ENCODE measurements at places on chromosomes 5 and 9. TPM values are rescaled to one million over a fixed set of nuclear protein-coding genes. Genes with fewer than 3 reads are reported as not detected.

The TMEM215 gene
- total RNA-seq = not detected

DNA sequence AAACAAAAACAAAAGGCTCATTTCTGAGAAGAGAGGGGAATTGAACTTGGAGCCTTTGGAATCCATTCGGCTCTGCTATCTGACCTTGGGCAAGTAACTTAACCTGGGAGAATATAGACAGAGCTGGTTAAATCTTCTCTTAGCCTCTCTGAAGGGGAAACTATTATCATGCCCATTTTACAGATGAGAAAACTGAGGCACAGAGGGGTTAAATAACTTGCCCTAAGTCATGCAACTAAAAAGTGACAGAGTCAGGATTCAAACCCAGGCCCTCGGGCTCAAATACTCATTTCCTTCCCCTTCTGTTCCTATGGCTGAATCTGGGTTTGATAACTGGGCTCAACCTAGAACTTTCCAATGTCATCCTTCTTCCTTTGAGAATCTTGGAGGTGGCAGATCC lies 291.3 kb upstream of the MSX2 start:
- DNase-seq = no peak
- H3K27me3 ChIP-seq = no peaks in the 10 kb centered on the region
- H3K4me3 ChIP-seq = no peak overlapping the region
- no peaks in the 10 kb centered on the region for H3K4me1 ChIP-seq

The PRSS3 gene
- total RNA-seq = not detected

The PNPLA7 gene
- 3.8 TPM for total RNA-seq

- no peak overlapping the region for H3K27ac ChIP-seq
- peaks cover 11% of the 10 kb centered on the region for H3K4me1 ChIP-seq
- H3K27me3 ChIP-seq = peaks cover 18% of the 10 kb centered on the region
- H3K4me3 ChIP-seq = no peak overlapping the region
- no peaks in the 10 kb centered on the region for H3K36me3 ChIP-seq
Measured at GRCh38 chr9:97562542-97562941, 61.1 kb downstream of the TMOD1 start.

DNA sequence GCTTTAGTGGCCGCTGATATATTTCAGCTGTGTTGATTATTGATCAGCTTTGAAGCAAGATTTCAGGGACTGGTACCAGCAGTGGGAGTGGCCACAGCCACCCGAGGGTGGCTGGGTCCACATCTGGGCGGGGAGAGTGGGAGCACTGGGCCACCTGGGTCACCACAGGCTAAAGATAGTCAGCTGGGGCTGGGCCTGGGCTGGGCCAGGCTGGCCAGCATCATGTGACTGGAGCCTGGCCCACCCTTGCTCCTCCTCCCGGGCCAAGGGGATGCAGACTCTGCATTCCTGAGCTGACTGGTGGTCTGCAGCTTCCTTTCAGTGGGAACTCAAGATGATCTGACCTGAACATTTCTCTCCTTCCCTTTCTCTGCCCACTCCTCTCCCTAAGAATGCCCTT lies 27.1 kb downstream of the LARP1 start:
- no peak overlapping the region for H3K27ac ChIP-seq
- DNase-seq = no peak
- no peak overlapping the region for H3K4me3 ChIP-seq
- H3K27me3 ChIP-seq = no peaks in the 10 kb centered on the region
- H3K4me1 ChIP-seq = peaks cover 60% of the 10 kb centered on the region

DNA sequence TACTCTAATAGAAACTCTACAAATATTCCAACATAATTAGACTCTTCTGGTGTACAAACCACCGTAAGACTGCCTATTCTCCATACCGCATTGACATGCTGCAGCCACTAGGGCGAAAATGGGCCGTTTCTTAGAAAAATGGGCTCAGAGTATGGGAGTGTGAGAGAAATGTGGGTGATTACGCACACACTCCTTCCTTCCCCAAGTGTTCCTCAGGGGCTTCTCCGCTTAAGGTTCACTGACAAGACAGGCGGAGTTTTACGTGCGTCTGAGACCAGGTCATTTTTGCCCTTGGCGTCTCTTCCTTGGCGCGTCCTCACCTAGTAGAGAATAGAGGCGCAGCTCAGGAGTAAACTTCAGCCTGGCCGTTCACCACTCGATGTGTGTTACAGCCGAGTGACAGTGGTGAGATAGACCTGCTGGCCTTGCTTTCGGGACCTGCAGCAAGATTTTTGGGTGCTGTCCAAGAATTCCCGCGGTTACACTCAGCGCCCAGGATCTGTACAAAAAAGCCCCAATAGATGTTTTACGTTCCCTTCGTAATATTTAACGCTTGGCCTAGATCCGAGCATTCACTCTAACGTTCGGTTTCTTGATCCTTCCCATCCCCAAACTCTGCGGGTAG lies 1.8 kb upstream of the NTRK2 start:
- peaks cover 60% of the 10 kb centered on the region for H3K27me3 ChIP-seq
- H3K36me3 ChIP-seq = no peaks in the 10 kb centered on the region
- H3K4me3 ChIP-seq = peak overlapping the region; percentile 14

DNA sequence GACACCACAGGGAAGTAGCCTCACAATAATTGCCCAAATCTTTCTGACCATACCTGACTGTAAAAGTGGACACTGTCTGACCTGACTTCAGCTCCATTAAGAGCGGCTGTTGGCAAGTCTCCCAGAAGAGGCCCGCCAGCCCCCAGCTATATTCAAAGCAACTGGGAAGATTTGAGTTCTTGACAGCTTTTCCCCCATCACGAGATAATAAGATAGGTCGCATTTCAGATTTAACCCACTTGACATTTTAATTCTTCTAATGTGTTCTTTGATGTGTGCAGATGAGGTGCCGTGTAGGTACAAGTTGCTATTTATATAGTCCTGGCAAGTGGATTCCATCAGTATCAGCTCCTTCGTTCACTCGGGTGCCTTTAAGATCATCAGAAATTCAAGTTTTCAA lies 345.7 kb downstream of the DRD1 start:
- no peaks in the 10 kb centered on the region for H3K36me3 ChIP-seq
- H3K4me3 ChIP-seq = no peak overlapping the region
- H3K4me1 ChIP-seq = no peaks in the 10 kb centered on the region

GRCh38 chr5:88396000-88396535 lies 127.4 kb upstream of the TMEM161B start:
- H3K27ac ChIP-seq = no peak overlapping the region
- no peaks in the 10 kb centered on the region for H3K36me3 ChIP-seq
- no peak for DNase-seq
- no peaks in the 10 kb centered on the region for H3K27me3 ChIP-seq
- peaks cover 2% of the 10 kb centered on the region for H3K4me1 ChIP-seq

The TOR2A gene
- 21.7 TPM for total RNA-seq

DNA sequence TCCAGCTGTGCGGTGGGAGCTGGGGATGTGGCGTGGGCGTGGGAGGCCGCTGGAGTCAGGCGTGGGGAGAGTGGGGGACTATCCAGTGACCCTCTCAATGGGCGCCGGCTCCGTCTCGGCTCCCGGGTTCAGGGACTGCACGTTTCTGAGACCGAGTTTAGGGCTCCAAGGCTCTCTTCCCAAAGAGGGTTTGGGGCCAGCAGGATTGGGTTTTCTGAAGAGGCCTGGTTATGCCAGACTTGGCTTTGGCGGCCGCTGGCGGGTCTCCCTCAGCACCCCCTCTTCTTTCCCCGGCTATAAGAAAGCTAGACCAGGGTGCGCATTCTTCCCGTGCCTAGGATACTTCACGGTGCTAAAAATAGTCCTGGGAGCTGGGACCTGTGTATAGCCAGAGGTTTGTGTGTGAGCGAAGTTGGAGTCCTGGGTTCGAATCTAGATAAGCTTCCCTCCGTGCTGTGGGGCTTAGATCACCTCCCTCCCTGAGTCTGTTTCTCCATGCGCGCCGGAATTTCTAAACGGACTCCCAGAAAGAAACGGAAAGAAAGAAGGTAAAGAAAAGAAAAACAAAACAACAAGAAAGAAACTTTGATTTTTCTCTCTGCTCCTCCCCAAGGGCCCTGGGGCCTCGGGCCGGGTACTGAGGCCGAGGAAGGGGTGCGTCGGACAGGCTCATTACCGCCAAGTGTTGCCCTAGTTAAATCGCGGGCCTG lies 5.0 kb downstream of the HAND1 start:
- H3K36me3 ChIP-seq = peaks cover 5% of the 10 kb centered on the region
- peaks cover 85% of the 10 kb centered on the region for H3K27me3 ChIP-seq
- no peak for DNase-seq
- peaks cover 36% of the 10 kb centered on the region for H3K4me1 ChIP-seq
- H3K4me3 ChIP-seq = no peak overlapping the region

DNA sequence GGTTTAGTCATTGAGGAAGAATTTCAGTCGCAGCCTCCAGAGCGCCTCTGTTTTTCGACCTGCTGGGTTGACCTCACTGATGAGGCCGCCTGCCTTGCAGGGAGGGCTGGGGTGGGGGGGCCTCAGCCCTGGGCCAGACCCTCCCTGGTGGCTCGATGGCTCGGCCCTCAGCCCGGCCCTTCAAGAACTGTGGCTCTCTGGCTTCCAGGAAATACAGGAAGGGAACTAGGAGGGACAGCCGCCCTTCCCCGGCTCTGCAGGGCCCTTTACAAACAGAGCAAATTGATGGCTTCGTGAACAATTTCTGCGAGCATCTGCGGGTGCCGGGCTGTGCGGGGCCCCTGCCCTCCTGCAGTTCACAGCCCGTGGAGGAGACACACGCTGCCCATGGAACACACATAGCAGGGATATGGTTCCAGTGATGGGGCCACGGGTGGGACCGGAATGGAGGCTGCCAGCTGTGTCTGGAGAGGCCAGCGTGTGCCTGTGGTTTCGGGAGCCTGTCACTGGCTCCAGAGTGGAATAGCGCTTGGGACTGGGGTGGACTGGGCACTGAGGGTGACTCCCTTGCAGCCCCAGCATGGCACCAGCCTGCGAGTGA lies 39.6 kb downstream of the COL5A1 start:
- no peaks in the 10 kb centered on the region for H3K36me3 ChIP-seq
- H3K4me1 ChIP-seq = no peaks in the 10 kb centered on the region
- H3K27me3 ChIP-seq = no peaks in the 10 kb centered on the region
- no peak overlapping the region for H3K27ac ChIP-seq
- no peak for DNase-seq
- H3K4me3 ChIP-seq = no peak overlapping the region

DNA sequence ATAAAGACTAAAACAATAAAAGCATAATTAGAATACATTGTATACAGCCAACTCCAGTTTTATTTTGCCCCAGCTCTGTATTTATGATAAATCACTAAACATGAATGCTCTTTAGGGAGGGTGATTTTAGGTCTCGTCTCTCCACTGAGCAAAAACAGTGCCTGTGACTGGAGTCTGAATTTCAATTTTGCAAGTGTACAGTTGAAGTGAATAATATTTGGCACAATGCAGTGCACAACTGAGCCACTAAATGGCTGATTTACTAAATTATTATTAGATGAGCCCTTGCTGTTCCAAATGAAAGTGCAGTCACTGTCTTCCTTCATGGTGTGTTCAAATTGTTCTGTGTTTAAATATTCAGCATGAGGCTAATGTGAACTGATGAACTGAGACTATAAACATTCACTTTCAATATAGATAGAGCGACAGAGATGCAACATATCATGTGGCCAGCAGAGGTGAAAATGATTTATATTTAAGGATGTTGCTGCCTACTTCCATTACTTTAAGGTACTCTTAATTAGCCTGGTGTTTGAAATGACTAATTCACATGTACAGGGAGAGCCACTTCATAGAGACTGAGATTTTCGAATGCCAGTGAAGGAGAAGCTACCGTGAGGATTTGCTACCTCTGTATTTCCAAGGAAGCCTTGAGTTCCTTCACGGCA lies 375.1 kb downstream of the EBF1 start:
- no peak overlapping the region for H3K27ac ChIP-seq
- H3K36me3 ChIP-seq = no peaks in the 10 kb centered on the region
- no peak overlapping the region for H3K4me3 ChIP-seq
- no peaks in the 10 kb centered on the region for H3K4me1 ChIP-seq
- H3K27me3 ChIP-seq = no peaks in the 10 kb centered on the region

- peaks cover 2% of the 10 kb centered on the region for H3K27me3 ChIP-seq
- no peak overlapping the region for H3K27ac ChIP-seq
- H3K36me3 ChIP-seq = no peaks in the 10 kb centered on the region
- H3K4me3 ChIP-seq = no peak overlapping the region
- DNase-seq = no peak
- H3K4me1 ChIP-seq = peaks cover 7% of the 10 kb centered on the region
Measured at GRCh38 chr5:98497418-98497817, 276.0 kb upstream of the RGMB start.

The NME5 gene
- total RNA-seq = not detected

DNA sequence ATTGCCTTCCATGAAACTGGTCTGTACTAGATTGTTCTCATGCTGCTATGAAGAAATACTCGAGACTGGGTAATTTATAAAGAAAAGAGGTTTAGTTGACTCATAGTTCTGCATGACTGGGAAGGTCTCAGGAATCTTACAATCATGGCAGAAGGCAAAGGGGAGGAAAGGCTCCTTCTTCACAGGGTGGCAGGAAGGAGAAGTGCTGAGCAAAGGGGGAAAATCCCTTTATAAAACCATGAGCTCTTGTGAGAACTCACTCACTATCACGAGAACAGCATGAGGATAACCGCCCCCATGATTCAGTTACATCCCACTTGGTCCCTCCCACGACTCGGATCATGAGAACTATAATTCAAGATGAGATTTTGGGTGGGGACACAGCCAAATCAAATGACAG lies 163.2 kb downstream of the RFK start:
- H3K4me3 ChIP-seq = no peak overlapping the region
- no peaks in the 10 kb centered on the region for H3K27me3 ChIP-seq
- DNase-seq = no peak
- H3K36me3 ChIP-seq = no peaks in the 10 kb centered on the region

The SUB1 gene
- 430 TPM for total RNA-seq

The CLTA gene
- total RNA-seq = 156 TPM

GRCh38 chr5:145867806-145868205 lies 5.0 kb downstream of the GRXCR2 start:
- no peaks in the 10 kb centered on the region for H3K36me3 ChIP-seq
- no peak for DNase-seq
- H3K27ac ChIP-seq = no peak overlapping the region
- H3K4me3 ChIP-seq = no peak overlapping the region
- peaks cover 8% of the 10 kb centered on the region for H3K27me3 ChIP-seq
- no peaks in the 10 kb centered on the region for H3K4me1 ChIP-seq

DNA sequence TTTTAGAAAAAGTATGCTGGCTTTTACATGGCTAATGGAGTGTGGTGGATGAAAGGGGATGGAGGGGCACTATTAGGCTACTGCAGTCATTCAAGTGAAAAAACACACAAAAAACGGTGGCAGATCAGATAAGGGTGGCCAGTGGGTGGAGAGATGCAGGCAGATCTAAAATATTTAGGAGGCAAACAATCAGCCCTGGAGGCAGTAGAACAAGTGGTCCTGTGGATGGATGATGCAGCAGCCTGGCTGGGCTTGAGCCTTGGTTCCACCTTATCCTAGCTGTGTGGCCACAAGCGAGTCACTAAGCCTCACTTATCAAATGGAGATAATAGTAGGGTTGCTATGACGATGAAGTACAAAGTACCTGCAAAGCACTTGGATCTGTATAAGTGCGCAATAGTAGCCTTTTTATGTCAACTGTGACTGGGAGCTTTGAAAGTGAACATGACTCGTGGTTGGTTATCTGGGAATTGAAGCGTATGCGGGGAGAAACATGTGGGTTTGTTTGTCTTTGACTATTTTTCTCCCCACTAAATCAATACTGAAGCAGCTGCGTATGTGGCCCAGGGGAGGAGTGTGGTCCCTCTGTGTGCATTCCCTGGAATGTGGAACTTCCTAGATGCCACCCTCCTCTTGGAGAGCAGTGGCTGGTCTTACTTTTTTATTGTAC lies 20.2 kb downstream of the NSG2 start:
- no peaks in the 10 kb centered on the region for H3K36me3 ChIP-seq
- no peak overlapping the region for H3K27ac ChIP-seq
- H3K27me3 ChIP-seq = peaks cover 2% of the 10 kb centered on the region
- H3K4me3 ChIP-seq = no peak overlapping the region
- no peak for DNase-seq
- H3K4me1 ChIP-seq = no peaks in the 10 kb centered on the region

- no peak overlapping the region for H3K4me3 ChIP-seq
- H3K27ac ChIP-seq = no peak overlapping the region
- no peak for DNase-seq
- H3K36me3 ChIP-seq = no peaks in the 10 kb centered on the region
- peaks cover 11% of the 10 kb centered on the region for H3K27me3 ChIP-seq
- H3K4me1 ChIP-seq = no peaks in the 10 kb centered on the region
Measured at GRCh38 chr5:73722231-73722630, 96.2 kb downstream of the ARHGEF28 start.
